ENCODE measurements at places on chromosomes 1 and 21. TPM values are rescaled to one million over a fixed set of nuclear protein-coding genes. Genes with fewer than 3 reads are reported as not detected.

DNA sequence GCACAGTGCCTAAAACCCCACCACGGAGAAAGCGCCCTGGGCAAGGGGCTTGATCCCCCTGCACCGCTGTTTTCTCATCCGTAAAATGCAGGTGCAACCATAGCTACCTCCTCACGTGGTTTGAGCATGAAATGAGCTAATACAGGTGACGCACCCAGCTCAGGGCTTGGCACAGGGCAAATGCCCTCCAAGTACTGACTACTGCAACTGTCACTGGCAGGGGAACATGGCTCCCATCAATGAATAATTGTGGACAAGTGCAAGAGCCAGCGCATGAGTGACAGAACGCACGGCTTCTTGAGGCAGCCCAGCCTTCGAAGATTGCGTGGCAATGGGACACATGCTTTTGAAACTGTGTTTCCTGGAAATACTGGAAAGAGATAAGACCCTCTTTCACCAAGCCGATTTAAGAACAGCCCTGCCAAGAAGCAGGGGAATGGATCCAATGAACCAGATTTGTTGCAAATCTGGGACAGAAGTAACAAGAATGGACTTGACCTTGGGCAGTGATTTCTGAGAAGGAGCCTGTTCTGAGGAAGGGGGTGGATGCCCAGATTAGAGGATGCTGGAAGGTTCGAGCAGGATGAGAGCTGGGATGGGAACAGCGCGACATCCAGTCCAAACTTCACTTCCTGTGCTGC lies 92.8 kb upstream of the IFFO2 start:
- DNase-seq = no peak

- no peak for DNase-seq
These were observed 2.5 kb upstream of the TRPM2 start for GRCh38 chr21:44350773-44351481.

DNA sequence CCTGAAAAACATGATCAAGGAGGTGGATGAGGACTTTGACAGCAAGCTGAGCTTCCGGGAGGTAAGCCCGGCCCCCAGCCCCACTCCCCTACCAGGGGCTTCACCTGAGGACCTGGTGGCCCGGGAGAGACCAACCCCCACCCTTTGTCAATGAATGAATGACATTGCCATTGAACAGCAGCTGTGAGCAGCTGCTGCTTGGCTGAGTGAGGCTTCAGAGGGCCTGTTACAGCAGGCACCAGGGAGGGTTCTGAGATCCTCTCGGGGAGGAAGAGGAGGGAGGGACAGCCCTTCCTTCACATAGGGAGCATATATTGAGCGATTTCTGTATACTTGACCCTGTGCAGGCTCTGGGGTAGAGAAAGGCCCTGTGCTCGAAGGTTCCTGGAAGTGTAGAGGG lies 12.3 kb upstream of the CTRC start:
- no peak for DNase-seq

GRCh38 chr1:113874012-113874879 lies 2.7 kb upstream of the PTPN22 start:
- DNase-seq = no peak

Gene ACTN2
- polyA plus RNA-seq = 0.37 TPM

DNA sequence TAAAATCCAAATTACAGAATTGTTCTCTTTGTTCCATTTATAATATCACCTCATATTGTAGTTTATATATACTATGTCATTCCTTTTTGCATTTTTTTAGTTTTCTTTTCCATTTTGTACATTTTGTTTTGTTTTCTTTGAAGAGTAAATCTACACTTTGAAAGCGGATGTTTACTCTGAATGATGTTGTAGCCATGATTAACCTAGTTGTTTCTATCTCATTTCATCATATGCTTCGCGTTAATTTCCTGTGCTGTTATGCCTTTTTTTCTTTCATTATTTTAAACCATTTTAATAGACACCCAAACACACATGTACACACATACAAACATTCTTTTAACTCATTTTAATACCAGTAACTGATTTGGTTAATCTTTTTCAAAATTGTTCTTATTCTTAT lies 5.3 kb downstream of the OR2T6 start:
- no peak for DNase-seq

DNA sequence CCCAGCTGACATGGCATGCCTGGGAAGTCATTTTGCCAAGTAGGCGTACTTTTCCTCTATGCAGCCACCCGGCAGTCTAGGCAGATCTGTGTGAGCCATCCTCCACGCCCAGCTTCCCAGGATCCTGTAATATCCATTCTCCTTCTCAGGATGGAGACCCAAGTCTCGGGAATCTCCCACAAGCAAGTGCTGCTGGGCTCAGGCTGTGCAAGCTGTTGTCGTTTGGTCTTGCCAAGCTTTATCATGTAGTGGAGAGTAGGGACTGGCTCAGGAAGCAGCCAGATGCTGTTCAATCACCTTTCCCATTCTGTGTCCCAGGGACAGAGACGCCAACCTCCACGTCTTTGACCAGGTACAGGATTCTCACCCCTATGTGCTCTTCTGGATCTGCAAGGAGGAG lies 191.1 kb upstream of the TMEM51 start:
- no peak for DNase-seq

DNA sequence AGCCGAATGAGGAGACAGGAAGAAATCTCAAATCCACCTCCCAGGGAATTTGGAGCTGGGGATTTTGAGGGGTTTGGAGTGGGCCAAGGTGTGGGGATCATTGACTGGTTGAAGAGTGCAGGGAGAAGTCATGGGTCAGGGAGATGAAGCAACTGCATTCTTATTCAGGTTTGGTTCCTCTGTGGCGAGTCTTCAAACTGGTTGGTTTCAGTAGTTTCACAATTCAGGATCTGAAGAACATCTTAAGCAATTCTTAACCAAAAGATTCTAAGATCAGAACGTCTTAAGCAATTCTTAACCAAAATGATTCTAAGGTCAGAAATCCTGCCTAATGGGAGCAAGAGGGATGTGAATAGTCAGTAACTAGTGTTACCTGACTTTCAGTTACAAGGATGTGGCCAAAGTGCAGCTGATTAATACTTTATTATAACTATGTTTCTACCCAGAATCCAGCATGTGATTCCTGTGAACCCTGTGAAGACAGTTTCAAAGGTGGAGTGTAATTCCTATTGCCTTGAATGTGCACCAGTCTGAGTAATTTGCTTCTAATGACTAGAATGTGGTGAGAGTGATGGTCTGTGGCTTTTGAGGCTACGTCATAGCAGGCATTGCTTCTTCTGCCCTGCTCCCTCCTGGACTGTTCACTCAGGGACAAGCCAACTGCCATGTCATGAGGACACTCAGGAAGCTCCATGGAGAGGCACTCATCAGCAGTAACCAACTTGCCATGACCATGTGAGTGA lies 61.2 kb downstream of the OLFML3 start:
- DNase-seq = no peak

DNA sequence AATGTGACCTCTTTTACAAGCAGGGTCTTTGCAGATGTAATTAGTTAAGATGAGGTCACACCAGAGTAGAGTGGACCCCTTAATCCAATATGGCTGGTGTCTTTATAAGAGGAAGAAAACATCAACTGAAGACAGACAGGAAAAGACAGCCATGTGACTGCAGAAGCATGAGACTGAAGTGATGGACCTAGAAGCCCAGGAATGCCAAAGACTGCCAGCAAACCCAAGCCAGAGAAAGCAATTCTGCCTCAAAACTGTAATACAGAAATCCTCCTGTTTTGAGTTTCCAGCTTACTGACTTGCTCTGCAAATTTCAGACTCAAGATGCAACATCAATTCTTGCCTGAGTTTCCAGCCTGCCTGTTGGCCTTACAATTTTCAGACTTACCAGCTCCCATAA lies 17.3 kb downstream of the ENAH start:
- DNase-seq = no peak

DNA sequence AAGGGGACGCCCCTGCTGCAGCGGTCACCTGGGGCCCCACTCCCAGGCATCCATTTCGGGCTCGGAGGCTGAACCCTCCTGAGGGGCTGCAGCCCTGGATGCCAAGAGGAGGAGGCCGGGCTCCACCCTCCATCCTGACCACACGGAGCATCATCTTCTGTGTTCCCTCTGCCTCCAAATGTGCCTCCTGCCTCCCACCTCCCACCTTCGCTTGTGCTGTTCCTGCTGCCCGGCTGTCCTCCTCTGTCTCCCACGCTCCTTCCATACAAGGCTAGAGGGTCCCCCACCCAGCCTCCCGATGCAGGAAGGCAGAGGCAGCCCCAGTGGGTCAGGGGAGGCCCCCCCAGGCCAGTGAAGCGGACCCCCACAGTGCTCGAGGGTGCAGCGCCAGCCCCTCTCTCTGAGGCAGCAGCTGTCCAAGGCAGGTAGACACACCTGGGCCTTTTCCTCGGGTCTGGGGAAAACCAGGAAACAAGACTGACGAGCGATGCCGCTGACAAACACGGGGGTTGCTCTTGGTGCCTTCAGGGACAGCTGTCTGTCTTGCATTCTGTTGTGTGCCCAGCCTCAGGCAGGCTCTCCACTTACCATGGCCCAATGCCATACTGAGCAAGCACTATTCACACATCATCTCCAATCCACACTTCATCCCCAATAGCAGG lies 16.8 kb upstream of the PLEKHG5 start:
- no peak for DNase-seq

DNA sequence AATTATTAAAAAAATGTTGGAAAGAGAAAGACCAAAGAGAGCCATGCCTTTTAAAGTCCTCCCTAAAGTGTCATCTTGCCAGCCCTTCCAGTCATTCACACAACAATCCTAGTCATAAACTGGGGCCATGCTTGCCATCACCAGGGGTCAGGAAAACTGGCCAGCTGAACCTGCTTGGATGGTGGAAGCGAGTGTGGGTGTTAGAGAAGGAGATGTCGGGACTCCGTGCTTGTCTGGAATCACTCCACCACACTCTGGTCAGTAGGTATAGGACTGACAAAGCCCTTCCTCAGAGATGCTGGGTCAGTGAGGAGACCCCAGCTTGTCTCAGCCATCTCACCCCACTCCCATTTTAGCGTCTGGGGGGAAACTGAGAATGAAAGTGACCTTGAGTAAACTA lies 3.3 kb upstream of the HAPLN2 start:
- DNase-seq = no peak

Gene SEC16B
- 4.8 TPM for polyA plus RNA-seq

Gene PRR9
- not detected for polyA plus RNA-seq

- no peak for DNase-seq
These were observed 42.2 kb upstream of the TRABD2B start for GRCh38 chr1:48039088-48040054.

Gene LRRC71
- 0.32 TPM for polyA plus RNA-seq

DNA sequence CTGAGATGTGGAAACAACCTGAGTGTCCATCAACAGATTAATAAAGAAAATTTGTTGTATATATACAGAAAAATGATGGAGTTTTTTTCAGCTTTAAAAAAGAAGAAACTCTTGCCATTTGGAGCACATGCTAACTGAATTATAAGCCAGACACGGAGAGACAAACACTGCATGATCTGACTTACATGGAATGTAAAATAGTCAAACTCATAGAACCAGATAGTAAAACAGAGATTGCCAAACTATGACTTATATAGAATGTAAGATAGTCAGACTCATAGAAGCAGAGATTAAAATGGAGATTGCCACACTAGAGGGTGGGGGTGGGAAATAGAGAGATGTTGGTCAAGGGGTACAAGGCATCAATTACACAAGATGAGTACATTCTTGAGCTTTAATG lies 1786.6 kb downstream of the PLA2G4A start:
- DNase-seq = no peak

DNA sequence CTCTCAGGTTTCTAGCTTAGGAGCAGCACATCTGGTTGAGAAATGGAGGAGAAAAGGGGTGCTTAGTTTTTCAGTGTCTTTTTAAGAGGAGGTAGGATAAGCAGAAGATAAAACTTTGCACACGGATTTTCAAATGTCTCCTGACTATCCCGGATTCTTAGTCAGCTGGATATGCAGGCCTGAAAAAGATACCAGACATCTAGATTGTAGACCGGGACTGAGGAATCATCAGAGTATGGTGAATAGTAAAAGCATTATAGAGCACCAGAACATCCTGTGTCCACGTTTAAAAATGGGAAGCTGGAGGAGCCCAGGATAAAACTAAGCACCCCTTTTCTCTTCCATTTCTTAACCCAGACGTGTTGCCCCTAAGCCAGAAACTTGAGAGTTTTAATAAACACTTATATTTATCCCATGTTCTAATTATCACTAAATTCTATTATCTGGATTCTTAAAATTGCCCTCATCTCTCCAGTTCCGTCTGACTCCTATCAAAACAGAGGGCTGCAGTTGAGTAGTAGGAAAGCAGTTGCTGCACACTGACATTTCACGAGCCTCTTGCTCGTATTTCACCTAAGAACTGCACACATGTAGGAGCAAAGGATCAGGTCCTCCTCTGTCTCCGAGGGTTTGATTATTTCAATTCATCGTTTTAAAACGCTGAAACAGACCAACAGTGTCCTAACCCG lies 609 bp downstream of the PIGK start:
- DNase-seq = no peak

GRCh38 chr21:18155508-18156193 lies 89.0 kb upstream of the CHODL start:
- DNase-seq = no peak

- DNase-seq = no peak
These were observed 53.3 kb upstream of the FGGY start for GRCh38 chr1:59243550-59243949.

Gene ATP1B1
- polyA plus RNA-seq = 503 TPM

Gene PLA2G2C
- 0.09 TPM for polyA plus RNA-seq

- no peak for DNase-seq
These were observed 100.9 kb downstream of the TSEN15 start for GRCh38 chr1:184152434-184152898.

Gene PLA2G2F
- polyA plus RNA-seq = not detected

Gene GJA8
- 0.23 TPM for polyA plus RNA-seq

GRCh38 chr1:25873120-25873519 lies 2.4 kb downstream of the PAQR7 start:
- DNase-seq = no peak

Gene POU2F1
- 16.5 TPM for polyA plus RNA-seq

DNA sequence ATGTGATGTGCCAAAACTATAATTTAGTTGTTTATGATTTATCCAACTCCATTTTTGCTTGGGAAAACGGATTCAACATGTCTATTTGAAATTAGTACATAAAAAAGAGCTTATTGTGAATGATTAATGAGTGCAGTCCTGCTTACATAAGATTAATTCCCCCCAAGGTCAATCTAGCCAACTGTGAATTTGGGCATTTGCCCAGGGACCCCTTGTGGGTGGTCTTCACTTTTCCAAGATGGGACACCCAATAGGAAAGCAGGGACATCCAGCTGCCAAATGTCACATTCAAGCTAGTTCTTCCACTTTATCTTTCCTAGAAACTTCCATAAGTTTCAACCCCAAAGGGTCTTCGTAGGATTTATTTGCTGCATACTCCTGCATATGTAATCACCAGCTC lies 362.4 kb upstream of the PKN2 start:
- peak; percentile 60 for DNase-seq

Gene TRIM62
- polyA plus RNA-seq = 8.6 TPM

Gene MUTYH
- polyA plus RNA-seq = 40.8 TPM

Measured in left renal pelvis (tissue), 4 donors.